ENCODE measurements at places on chromosomes 1 and 21.

- peak; percentile 44 for DNase-seq
These were observed 83.6 kb upstream of the SLC25A33 start for GRCh38 chr1:9455487-9456234.

- DNase-seq: no peak
These were observed 12.4 kb downstream of the PSEN2 start for GRCh38 chr1:226882631-226883409.

DNA sequence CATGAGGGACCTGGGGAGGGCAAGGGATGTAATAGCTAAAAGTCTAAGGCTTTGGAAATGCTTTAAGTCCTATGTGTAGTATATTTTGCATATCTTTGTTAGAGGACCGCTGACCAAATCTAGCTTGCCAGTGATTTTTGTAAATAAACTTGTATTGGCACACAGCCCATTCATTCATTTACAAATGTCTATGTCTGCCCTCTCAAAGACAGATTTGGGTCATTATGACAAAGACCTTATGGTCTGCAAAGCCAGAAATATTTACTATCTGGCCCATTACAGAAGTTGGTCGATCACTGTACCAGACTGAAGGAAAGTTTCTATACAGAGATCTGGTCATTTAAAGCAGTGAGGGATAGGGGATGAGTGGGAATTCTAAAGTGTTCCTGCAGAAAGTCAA is 120.1 kb upstream of the RAVER2 start:
- DNase-seq: no peak

- DNase-seq: no peak
These were observed 324.3 kb downstream of the TGFB2 start for GRCh38 chr1:218669431-218669830.

DNA sequence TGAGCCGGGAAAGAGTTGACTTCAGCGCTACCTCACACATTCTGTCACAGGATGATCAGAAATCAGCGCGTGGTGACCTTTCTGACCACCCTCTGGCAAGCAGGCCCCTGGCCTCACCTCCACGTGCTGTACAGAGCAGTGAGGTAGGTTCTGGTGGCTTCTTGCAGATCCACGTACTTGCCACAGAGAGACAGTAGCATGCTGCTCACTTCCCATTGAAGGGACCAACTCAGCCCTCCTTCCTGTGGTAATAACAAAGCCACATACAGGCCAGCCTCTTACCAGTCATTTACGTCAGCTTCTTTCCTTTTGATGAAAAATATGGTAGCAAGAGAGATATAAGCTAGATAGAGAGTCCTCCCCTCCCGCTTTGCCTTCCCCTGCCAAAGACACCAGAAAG is 200.7 kb downstream of the CHRM3 start:
- no peak for DNase-seq

- DNase-seq: no peak
These were observed 1.5 kb downstream of the MRPL55 start for GRCh38 chr1:228107636-228108035.

DNA sequence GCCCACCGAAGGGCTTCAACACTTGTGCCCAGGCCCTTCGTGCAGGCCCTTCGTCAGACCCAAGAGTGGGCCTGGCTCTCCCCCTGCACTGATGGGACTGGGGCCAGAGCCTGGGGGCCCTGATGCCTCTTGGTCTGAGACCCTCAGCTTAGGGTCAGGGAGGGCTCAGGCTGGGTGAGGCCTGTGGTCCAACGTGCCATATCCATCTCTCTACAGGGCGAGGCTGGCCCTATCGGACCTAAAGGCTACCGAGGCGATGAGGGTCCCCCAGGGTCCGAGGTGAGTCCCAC is 15.6 kb downstream of the COL6A1 start:
- DNase-seq: no peak

DNA sequence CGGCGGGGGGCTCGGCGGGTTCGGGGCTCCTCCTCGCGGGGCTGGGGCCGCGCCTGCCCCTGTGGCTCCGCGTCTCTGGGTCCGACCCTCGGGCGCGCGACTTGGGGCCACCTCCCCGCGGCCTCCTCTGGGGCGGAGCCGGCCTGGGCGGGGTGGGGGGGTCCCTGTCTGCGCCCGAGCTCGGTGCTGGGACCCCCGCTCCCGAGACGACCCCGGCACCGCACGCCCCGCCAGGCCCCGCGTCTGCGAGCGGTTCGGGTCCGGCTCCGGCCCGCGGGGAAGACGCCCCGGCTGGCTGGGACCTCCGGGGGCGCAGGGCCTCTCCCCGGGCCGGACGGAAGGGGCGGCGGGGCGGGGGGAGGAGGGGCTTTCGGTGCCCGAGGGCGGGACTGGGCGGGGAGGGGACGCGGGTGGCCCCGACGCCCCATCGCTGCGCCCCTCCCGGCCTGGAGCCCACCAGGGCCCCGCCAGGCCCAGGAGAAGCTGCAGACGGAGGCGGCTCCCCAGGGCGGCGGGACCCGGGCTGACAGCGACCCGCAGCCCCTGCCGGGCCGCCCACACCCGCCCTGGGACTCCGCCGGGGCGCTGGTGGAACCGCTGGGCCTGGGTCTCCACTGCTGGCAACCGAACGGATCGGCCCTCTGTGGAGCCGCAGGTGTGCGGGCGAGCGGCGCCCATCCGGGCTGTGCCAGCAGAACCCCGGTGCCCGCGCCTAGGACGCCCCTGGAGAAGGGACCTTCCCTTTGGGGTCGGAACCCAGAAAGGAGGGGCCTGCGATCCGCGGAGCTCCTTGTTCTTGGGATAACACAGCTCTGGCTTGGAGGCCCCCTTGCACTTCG is 610 bp downstream of the COL6A2 start:
- DNase-seq: no peak

DNA sequence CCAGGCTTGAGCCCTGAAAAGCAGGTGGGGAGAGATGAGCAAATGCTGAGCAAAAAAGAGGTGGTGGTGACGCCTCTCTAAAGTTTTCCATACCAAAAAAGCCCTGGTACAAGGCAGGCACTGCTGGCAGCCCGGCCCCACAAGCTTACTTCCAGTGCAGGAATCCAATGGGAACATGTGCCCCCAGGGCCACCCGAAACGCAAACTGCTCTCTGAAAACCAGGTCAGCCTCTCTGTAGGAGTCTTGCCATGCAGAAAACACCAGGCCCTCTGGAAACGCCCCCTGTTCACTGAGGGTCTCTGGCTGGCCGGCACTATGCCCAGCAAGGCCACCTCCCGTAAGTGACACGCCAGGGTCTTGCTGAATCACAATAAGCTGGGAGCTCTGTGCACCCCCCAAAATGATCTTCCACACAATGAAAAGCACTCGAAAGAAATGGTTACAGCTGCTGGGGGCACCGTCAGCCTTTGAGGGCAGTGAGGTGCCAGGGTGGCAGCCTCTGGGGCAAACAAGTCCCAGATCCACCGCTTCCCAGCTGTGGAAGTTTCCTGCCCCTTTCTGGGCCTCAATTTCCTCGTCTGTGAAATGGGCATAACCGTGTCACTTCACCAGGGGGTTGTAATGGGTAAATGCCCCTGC is 170.5 kb downstream of the TOMM20 start:
- DNase-seq: no peak

DNA sequence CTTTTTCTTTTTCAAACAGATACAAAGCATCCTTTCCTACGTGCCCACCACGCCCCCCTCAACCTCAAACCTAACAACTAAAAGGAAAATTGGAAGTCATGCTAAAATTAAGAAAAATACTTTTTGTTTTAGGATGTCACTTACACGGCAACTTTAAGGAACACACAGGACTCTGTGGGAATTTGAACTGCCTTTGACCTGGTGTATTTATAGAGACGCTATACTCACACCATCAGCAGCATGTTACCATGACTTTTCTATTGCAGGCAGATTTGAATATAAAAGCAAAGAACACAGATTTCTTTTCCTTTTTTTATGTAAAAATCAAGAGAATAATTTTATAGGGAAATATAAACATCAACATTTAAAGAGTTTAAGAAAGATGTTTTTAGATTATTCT is 198.2 kb downstream of the SIPA1L2 start:
- DNase-seq: no peak

DNA sequence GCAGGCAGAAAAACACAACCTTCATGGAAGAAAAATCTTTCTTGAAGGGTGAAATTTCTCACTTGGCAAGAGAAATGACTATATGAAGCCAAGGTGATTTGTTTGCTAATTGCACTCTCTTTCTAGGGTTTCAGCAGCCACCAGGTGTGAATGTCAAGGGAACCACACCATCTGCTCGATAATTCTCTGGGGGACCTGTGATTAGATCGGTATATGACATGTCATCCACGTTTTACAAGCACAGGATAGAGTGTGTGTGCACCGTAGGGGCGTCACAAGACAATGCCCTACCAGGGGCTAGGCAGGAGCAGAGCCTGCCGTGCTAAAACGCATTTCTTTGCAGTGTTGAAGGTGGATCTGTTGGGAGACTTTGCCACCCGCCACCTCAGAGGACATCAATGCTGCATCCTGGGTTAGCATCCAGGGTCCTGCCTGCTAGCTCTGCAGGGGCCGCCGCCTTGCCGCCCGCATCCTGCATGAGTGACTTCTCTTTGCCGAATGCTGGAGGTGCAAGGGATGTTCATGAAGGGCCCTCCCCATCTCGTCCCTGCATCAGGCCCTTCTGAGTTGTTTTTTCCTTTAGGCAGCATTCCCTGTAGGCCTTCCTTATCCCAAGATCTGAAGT is 37.8 kb upstream of the CCSAP start:
- DNase-seq: no peak

DNA sequence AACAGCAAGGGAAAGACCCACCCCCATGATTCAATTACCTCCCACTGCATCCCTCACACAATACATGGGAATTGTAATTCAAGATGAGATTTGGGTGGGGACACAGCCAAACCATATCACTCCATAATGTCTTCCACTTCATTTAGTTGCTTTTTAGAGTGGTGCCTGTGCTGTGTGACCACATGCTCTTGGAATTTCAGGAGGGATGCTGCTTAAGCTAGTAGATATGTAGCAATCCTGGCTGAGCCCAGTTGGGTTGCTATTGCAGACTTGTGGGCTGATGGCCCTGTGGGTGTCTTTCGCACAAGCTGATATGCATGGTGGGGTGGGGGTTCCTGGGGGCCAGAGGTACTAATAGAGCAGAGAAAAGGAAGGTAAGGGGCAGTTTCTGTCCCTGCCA is 160.4 kb upstream of the SYT6 start:
- DNase-seq: no peak

- DNase-seq: no peak
These were observed 37.8 kb downstream of the GPA33 start for GRCh38 chr1:167052389-167052788.

DNA sequence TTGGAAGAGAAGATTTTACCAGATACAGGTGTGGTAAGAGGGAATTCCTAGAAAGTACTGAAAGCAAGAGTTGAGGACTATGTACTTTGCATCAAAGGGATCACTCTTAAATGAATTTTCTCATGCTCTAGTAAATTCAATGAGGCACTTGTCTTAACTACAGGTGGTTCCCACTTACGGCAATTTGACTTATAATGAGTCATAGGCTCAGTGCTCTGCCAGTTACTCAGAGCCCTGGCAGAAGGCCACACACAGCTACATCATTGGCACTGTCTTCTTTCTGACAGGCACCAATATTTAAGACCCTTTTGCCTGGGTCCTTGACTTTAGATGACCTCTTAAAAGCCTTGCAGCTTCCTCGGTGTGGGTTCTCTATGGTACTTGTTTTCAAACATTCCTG is 15.9 kb upstream of the ADAMTS5 start:
- DNase-seq: no peak

DNA sequence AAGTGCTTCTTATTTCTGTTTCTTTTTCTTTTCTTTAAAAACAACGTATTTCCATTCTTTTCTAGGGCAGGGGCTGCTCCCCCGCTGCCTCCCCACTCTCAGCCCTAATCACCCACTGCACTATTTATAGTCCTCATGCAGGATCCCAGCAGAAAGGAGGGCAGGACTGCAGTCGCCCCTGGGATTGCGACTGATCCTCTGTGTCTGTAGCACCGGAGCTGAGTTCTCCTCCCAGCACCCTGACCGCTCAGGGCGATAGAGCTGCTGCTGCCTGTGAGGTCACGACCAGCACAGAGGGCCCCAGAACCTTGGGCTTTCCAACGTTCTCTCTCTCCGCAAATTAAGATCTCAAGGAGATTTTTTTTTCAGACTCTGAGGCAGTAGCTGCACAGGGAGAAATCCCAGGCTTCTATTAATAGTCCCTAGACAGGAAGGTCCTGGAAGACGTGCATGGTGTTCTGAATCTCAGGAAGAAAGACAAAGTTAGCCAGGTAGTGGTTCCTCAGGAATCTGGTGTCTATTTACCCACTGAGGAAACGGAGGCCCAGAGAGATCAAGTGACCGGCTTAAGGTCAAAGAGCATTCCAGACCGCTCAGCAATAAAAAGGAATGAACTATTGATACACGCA is 46.8 kb downstream of the PRAMEF20 start:
- no peak for DNase-seq

- no peak for DNase-seq
These were observed 8.8 kb downstream of the NOL9 start for GRCh38 chr1:6545276-6546112.

GRCh38 chr1:161502181-161502580 is 3.1 kb upstream of the FCGR2A start:
- no peak for DNase-seq

GRCh38 chr21:41678924-41679318 is 87.9 kb downstream of the RIPK4 start:
- peak; percentile 2 for DNase-seq

DNA sequence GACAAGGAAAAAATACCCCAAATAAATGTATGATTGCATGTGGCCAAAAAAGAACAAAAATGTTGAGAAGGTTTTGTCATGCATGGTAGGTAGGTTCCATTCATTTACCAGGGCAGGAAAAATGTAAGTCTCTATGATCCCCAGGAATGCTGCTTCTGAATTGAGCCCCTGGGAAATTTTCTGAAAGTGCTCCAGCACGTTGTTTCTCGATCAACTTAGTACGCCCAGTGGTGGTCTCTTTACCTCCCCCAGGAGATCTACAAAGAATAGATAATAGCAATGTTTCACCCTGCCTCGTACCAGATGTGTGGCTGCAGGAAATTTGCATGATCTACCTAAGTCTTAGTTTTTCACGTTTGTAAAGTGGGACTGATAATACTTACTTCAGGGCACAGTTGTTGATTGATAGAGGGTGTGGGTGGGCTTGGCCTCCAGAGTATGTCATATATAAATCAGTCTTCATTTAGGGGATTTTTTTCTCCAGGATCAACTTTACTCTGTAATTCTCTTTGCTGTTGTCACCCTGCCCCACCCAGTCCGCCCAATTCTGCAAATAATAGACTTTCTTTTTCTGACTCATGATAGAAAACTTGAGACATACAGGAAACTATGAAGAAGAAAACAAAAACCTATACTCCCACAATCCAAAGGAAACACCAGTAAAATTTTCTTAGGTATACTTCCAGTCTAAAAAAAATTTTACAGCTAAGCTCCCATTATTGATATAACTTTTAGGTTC is 462.0 kb upstream of the RUNX1 start:
- DNase-seq: no peak
